ENCODE measurements at places on chromosomes 11 and 22.

- DNase-seq = no peak
Observed at GRCh38 chr11:22349491-22349890, 11.3 kb downstream of the SLC17A6 start.

DNA sequence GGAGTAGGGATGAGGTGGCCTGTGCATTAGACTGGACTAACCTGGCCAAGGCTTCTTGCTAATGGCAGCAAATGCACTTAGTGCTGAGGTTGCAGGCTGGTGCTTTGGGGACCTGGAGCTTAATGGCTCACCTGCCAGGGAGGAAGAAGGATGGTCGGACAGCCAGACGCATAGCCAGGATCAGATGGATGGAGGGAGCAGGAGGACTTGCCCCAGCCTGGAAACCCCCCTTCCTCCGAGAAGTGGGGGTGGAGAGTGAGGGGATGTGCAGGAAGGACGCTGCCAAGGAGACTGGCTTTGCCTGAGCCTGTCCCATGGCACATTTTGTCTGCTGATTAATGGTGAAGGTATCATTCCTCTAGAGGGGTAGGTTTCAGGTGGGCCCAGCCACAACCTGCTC, 17.9 kb downstream of the IGLL1 start:
- no peak for DNase-seq

DNA sequence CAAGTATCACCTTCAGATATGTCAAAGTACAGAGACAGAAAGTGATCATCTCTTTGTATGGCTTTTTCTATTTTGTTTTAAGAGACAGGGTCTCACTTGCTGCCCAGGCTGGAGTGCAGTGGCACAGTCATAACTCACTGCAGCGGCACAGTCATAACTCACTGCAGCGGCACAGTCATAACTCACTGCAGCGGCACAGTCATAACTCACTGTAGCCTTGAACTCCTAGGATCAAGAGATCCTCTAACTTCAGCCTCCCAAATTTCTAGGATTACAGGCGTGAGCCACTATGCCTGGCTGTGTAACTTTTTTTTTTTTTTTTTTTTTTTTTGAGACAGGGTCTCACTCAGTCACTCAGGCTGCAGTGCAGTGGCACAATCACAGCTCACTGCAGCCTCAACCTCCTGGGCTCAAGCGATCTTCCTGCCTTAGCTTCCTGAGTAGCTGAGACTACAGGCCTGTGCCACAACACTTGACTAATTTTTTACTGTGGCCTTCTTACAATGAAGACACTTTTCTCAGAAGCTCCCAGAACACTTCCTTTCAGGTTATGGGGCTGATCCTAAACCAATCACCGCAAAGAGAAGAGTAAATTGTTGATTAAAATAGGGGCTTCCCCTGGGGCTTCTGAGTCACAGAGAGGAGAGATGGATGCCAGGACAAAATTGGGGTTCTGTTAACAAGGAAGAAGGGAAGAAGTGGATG, 9.0 kb upstream of the HIKESHI start:
- peak; percentile 18 for DNase-seq

GRCh38 chr22:35548722-35549112, 8.1 kb downstream of the RASD2 start:
- DNase-seq = no peak

DNA sequence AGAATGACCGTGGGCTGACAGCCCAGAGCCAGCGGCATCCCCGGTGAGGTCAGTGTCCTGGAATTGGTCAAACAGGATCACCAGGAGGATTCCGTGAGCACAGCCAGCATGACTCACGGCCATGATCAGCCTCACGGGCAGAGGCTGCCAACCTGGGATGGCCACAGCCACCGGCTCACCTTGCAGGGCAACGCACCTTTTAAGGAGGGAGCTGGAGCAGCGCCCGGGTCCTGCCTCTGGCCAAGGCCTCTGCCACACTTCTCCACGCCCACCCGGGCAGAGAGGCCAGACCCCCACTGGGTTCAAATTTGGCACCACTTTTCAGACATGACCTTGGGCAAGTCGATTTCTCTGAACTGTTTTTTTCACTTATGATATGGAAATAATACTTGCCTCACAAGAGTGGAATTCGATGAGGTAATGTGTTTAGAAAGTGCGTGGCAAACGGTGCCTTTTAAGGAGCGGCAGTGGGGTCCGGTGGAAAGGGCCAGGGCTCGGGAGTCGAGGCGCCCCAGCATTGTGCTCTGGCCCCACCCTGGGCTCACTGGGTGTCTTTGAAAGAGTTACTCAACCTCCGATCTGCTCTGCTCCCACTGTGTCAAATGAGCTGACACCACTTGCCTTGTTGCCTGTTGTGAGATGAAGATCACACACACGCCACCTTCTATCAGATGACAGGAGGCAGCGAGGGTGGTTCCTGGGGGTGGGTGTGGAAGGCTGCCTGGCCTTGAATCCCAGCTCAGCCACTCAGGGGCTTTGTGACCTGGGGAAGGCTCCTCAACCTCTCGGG, 16.0 kb downstream of the TXN2 start:
- DNase-seq = no peak

DNA sequence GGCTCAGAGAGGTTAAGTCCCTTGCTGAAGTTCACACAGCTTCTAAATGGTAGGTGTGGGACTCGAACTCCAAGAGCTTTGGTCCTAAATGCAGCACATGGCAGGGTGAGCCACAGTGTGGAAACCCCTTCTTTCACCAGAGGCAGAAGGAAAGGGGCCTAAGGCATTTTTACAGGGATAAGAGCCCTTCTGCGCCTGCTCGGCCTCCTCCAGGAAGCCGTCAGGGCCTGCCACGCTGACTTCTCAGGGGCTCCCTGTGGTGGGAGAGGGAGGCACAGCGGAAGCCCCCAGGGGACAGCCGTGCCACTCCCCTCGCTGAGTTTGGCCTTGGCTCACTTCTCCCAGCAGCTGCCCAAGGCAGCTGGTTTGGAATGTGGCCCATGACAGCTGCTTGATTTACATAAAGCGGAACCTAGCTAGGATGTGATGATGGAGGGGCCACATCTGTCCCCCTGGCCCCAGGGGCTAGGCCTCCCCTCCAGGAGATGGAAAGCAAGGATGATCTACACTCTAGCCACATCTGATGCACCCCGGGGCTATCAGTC, 35.4 kb downstream of the CD82 start:
- DNase-seq = no peak

- DNase-seq = no peak
Observed at GRCh38 chr11:11572386-11572785, 49.4 kb downstream of the GALNT18 start.

- DNase-seq = peak; percentile 7
Observed at GRCh38 chr11:114762408-114762807, 84.1 kb downstream of the NXPE2 start.
